ENCODE measurements at places on chromosomes 7 and 10.

DNA sequence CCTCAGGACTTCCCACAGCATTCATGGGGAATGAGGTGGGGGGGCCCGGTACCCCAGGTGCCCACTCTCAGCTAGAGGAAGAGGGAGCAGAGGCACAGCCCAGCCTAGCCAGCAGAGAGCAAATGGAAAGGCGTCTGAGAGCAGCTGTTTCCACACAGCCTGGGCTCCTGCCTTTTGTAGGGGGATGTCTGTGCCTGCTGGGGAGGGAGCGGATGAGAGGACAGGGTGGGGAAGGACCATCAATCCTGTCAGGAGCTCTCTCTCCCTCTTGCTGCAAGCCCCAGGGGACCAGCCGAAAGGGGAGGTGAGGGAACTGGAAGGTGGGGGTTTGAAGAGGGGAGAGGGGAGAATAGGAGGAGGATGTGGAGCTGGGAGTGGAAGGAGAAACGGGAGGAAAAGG is at the start of gene PKD2L1:
Gene PKD2L1, minus strand, starts transcription at position 150 of the 400 bp plus-strand sequence. Its CDS starts 125 bp downstream, at position 25.
- no peak for DNase-seq

GRCh38 chr10:97830064-97830463 is 19.6 kb upstream of the GOLGA7B start:
- no peak for DNase-seq

GRCh38 chr10:102714621-102715455 is at the start of gene SFXN2:
Gene SFXN2 (plus strand): TSS chr10:102714636. CDS start chr10:102726637, 12,001 bp downstream.
- no peak for DNase-seq

- no peak for DNase-seq
These were observed 128.7 kb downstream of the KBTBD2 start for GRCh38 chr7:32762925-32763293.

DNA sequence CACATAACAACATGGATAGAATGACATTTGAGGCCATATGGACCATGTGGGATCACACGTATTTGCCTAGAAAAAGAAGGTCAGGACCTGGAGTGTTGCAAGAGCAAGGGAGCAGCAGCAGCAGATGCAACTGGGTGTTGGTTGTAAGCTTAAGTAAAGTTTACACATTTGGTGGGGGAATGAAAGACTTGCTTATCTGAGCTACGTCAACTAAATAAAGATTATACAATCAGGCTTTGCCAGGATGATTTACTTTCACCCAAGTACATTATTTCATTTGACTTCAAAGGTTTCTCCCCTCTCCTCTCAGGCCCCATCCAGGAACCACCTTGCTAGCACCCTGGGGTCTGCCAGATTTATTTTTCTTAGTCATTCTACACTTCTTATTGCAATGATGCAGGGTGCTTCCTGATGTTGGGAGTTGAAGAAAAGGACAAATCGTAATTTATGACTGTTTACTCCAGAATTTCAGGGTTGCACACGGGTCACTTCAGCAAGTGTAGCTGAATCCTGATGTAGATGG is 591.9 kb upstream of the IGFBP3 start:
- DNase-seq: no peak

DNA sequence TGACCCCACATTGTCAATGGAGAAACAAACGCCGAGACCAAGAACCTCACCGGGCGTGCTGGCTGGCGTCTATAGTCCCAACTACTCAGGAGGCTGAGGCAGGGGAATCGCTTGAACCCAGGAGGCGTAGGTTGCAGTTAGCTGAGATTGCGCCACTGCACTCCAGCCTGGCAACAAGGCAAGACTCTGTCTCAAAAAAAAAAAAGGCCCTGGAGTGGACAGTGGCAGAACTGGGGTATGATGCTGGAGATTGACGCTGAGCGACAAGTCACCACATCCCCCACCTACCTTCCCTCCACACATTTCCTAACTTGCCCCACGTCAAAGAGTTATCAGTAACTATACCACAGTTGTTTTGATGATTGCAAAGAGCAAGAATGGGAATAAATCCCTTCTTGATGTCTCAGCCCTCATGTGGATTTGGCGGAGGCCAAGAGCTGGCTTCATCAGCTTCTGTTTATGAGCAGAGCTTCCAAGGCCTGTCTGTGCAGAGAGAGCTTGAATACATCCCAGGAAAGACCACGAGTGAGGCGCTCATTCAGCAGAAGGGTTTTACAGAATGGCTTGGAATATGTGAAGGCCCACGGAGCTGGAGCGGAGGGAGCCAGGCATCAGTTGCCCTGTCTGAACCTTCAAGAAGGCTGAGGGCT is 28.0 kb upstream of the TNS3 start:
- no peak for DNase-seq

DNA sequence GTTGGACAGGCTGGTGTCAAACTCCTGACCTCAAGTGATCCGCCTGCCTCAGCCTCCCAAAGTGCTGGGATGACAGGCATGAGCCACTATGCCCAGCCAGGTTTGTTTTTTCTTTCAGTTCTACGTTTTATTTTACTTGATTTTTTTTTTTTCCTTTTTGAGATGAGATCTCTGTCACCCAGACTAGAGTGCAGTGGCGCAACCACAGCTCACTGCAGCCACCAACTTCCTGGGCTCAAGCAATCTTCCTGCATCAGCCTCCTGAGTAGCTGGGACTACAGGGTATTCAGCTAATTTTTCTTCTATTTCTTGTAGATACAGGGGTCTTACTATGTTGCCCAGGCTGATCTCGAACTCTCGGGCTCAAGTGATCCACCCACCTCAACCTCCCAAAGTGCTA is 24.3 kb downstream of the GDI2 start:
- no peak for DNase-seq

- DNase-seq: no peak
These were observed 12.2 kb downstream of the LIPF start for GRCh38 chr10:88676283-88677060.

DNA sequence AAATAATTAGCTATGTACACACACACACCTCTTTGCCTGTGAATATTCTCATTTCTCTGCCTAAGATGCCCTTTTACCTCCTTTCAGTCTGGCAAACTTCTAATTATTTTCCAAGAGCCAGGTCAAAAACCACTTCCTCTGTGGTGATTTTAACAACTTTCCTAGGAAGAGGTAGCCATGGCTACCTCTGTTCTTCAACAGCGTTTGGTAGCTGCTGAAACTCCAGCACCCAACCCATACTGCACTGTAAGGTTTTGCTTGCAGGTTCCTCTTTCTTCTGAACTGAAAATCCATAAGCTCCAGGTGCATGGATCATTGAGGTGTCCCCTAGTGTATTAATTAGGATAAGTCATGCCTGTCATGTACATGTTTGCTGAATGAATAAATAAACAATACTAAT is 25.6 kb downstream of the NRCAM start:
- DNase-seq: no peak

DNA sequence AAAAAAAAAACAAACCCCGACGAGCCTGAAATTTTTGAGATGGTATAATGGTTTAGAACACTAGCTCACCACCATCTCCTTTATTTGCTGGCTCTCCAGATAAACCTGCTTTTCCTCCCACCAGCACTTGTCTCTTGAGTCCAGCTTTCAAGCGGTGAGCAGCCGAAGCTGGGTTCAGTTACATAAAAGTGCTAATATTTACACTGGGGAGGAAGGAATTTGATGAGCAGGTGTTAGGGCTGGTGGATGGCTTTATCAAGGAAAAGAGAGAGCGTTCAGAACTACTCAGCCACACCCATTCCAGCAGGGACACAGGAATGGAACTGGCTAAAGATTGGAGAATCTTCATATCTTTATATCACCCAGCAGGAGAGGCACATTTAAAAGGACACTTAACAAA is 6.6 kb upstream of the CALML3 start:
- DNase-seq: peak; percentile 56

- no peak for DNase-seq
These were observed 125.4 kb upstream of the MINDY3 start for GRCh38 chr10:15985690-15986089.

GRCh38 chr10:86263209-86263608 is 103.4 kb downstream of the GRID1 start:
- no peak for DNase-seq

DNA sequence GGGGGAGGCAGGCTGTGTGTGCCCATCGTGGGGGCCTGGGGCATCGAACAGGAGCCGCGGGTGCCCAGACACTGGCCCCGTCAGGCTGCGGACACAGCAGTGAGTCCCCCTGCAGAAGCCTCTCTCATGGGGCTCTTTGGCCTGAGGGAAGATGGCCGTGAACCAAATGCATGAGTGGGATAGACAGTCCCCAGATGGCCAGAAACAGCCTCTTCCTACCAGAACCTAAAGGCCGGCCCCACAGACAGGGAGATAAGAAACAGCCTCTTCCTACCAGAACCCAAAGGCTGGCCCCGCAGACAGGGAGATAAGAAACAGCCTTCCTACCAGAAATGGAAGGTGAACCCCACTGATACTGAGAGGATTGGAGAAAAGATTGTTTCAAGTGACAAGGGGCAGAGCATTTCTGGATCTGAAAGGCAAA is 16.6 kb downstream of the IDI2 start:
- no peak for DNase-seq

GRCh38 chr7:45074528-45075354 is 14.0 kb downstream of the NACAD start:
- no peak for DNase-seq

DNA sequence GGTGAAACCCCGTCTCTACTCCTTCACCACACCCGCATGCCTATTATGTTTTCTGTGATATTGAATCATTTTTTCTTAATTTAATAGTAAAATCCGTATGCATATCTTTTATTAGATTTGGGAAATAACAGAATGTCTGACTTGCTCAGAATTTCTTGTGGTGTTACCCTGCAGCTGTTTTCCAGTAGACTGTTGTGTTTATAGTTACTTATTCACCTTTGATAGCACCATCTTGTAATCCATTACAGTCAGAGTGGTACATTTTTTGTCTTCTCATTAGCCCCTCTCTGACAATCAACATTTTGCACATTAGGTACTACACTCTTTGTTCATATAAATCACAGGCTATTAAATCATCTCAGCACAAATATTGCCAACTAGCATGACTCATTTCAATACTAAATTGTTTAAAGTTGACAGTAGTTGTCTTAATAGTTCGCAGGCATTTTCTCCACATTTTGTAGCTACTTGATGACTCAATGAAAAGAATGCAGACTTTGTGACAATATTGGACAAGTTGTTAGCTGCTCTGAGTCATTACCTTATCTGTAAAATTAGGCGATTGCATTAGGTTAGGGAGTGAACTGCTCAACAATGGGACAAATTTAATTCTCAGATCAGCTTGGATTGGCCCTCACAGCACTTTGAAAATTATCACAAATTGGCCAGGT is 17.8 kb upstream of the SLC16A12 start:
- no peak for DNase-seq

DNA sequence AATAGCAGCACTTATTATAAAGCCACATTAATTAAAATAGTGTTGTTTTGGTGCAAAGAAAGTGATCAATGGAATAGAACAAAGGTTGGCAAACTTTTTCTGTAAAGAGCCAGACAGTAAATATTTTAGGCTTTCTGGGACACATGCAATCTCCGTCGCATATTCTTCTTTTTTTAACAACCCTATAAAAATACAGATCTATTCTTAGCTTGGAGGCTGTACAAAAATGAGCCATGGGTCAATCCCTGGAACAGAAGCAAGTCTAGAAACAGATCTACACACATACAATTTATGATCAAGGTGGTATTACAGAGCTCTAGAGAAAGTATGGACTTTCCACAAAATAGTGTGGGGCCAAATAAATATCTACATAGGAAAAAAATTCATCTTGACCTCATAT is 71.8 kb downstream of the ARHGAP21 start:
- no peak for DNase-seq

- DNase-seq: no peak
These were observed 25.5 kb upstream of the ABLIM1 start for GRCh38 chr10:114683593-114683992.

DNA sequence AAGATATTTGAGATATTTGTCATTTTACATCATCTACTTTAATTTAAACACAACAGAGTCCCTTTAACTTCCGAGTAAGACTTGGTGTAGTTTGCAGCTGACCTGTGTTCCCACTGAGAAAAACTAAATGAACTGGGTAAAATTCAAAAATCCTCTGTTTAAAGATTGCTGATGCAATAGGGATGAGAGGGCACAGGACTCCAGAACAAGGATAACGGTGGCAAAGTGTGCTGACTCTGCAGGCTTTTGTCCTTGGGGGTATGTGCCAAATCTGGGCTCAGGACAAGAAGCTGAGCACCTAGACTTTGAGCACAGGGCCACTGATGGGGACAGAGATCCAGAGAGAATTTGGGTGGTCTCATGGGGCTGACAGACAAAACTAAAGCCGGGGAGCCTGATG is 156.8 kb downstream of the CCDC71L start:
- no peak for DNase-seq

- peak; percentile 22 for DNase-seq
These were observed 207.9 kb upstream of the MYO3A start for GRCh38 chr10:25725917-25726716.

- no peak for DNase-seq
These were observed 142.5 kb downstream of the WDR37 start for GRCh38 chr10:1198453-1199344.

DNA sequence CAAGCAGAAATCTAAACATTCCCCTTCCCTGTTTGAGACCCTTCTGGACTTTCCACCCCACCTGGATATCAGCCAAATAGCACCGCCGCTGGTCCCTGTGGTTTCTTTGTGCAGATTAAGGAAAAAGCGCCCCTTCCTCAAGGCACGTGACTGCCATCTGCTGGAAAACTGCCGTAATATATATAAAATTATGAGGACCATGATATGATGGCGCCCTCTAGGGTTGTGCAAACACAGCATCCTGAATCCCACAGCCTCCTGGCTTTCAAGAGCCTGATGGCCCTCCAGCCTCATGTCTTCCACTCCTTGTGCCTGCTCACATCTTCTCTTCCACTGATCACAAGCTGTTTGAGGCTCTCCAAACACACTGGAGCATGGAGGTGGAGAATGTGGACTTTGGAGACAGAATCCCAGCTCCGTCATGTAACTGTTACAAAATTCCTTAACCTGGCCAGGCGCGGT is 121.3 kb downstream of the MYL10 start:
- peak; percentile 68 for DNase-seq

- no peak for DNase-seq
These were observed 122.3 kb downstream of the CCDC71L start for GRCh38 chr7:106538638-106539037.

DNA sequence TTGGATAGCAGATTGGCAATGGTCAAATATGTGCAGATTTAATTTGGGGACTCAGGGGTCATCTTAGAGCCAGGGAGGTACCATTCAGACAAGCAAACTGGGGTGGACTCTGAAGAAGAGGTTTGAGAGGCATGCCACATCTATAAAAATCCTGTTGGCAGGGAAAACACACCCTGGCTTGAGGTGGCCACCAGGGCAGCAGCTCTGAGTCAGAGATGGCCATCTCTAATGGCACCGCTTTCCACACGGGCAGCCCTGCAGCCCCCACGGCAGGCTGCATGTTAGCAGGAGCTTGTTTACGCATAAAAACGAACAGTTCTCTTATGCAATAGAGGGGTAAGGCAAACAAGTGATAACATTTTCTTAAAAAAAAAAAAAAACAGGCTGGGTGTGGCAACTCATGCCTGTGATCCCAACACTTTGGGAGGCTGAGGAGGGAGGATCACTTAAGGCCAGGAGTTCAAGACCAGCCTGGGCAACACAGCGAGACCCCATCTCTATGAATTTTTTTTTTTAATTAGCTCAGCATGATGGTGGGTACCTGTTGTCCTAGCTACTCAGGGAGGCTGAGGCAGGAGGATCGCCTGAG is 14.9 kb downstream of the DLG5 start:
- no peak for DNase-seq
